ENCODE measurements at places on chromosomes 1 and 21.

DNA sequence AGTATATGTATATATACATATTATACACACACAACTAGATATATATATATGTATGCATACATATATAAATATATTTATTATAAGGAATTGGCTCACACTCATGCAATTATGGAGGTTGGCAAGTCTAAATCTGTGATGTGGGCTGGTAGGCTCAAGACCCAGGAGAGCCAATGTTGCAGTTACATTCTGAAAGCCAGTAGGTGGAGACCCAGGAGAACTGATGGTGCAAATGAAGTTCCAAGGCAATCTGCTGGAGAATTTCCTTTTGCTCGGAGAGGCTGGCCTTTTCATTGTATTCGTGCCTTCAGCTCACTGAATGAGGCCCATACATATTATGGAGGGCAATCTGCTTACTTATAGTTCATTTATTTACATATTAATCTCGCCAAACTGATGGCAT, 9.4 kb downstream of the IVL start:
- DNase-seq: no peak

DNA sequence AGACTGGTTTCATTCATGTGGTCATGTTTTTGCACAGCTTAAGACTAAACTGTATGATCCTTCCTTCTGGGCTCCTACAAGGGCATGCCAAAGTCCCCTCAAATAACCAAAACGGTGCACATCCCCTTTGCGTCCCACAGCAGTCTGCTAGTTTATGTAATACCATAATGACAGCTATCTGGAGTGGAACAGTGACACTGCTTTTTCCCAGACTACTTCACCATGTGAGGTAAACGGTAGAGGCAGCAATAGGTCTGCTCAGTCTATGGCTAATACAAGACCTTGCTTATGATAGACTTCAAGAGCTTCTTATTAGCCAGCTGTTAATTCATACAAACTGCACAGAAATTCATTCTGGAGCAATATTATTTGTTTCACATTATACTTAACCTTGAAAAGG, 395.5 kb downstream of the SMYD3 start:
- no peak for DNase-seq

DNA sequence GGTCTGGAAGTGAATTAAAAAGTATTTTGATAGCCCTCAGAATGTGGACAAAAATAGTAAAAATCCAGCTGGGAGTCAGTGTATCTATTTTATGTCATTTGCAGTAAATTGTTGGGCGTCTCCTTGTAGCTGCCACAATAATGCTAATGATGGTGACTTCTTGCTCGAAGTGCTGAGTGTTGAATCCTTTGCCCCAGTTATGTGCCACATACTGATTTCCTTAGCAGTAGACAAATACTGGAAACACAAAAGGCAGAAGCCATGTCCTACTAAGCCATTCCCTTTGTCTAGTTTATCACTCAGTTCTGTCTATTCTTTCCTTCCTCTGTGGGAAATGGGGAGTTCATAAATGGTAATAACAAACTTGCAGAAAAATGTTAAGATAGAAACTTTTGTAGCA, 70.7 kb upstream of the CXADR start:
- no peak for DNase-seq

DNA sequence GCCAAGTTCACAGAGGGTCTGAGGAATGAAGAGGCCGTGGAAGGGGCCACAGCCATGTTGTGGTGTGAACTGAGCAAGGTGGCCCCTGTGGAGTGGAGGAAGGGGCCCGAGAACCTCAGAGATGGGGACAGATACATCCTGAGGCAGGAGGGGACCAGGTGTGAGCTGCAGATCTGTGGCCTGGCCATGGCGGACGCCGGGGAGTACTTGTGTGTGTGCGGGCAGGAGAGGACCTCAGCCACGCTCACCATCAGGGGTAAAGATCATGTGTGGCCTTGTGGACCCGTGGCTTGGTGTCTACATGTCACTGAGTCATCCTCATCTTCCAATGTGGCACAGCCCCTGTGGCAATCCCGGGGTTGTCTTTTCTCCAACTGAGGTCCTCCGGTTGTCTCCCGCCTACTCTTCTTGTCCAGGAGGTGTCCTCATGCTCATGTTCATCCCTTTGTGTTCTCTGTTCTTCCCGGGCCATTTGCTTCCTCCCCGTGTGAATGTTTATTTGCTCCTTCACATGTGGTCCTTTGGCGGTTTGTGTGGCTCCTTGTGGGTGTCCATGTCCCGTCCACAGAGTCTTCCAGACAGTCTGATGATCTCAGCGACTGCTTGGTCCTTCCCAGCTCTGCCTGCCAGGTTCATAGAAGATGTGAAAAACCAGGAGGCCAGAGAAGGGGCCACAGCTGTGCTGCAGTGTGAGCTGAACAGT, 84.2 kb downstream of the OBSCN start:
- no peak for DNase-seq

DNA sequence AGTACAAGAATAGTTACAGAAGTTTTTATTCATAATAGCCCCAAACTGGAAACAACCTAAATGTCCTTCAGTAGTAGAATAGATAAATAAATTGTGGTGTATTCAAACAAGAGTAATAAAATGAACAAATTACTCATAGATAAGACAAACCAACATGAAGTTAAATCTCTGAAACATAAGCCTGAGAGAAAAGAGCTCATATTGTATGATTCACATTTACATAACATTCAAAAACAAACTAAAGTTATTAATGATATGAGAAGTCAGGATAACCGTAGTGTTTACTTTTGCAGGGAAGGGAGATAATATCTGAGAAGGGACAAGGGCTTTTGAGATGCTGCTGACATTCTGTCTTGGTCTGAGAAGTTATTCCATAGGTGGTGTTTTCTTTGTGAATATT, 13.5 kb downstream of the STPG1 start:
- no peak for DNase-seq

GRCh38 chr1:176996456-176997090, 167.9 kb downstream of the ASTN1 start:
- no peak for DNase-seq
